ENCODE measurements at places on chromosomes 6 and 20.

GRCh38 chr6:89928604-89929003 lies 34.3 kb downstream of the GJA10 start:
- no peak for DNase-seq

GRCh38 chr20:50868509-50869495 lies 62.4 kb downstream of the ADNP start:
- no peak for DNase-seq

DNA sequence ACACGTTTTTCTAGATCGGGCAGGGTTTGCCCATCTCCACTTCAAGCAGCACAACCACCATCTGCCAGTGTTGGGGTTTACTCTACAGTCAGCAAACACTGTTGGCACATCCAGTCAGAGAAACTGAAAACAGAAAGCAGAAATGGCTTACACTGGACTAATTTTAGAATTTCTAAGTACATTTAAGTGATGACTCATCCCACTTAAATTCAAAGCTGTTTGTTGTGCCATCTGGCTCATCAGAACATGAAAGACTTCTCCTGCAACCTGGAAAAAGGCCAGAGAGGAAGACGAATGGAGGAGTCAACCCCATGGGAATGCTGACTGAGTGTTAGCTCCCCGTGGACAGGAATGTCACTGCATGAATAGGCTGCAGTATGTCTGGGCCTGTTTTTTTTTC lies 21.8 kb downstream of the FAM209B start:
- DNase-seq, result no peak

GRCh38 chr20:59603176-59603575 lies 1.2 kb upstream of the PHACTR3 start:
- no peak for DNase-seq

GRCh38 chr6:169950558-169950957 lies 199.1 kb downstream of the ERMARD start:
- DNase-seq, result peak; percentile 36

DNA sequence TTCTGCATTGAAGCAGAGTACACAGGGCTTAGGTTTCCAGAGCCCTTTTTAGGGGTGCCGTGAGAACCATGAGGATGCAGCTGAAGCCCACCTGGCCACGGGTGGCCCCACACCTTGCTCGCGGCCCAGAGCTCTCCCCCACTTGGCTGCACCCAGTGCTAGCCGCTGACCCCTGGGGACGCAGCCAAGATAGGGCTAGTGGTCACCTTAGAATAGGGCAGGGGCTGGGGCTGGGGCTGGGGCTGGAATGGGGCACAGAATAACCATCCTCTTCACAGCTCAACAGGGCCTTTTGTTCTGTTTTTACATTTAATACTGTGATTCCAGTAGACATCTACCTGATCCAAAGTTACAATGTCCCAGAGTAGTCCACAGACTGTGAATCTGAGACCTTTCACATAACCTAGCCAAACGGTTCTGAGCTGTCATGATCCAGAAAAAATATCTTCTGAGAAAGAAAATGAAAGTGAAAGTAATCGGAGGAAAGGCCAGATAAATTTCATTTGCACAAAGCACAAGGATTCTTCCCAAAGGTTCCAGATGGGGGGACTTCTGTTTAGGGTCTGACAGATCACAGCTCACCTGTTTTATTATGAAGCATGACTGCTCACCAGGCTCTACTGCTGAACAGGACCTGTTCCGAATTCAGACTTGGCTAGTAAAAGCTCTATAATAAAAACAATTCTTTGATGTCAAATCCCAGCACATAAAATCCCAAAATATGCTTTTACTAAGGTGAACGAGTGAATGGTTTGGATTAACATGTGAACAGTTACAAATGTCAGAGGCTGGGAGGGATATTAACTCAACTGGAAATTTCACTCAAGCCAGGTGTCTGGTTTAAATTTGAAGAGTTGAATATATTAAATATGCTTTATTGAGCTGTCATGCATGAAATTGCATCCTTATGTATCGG lies 401.9 kb downstream of the THBS2 start:
- DNase-seq, result no peak

- no peak for DNase-seq
These were observed 1.1 kb upstream of the TREML1 start for GRCh38 chr6:41155132-41155805.

DNA sequence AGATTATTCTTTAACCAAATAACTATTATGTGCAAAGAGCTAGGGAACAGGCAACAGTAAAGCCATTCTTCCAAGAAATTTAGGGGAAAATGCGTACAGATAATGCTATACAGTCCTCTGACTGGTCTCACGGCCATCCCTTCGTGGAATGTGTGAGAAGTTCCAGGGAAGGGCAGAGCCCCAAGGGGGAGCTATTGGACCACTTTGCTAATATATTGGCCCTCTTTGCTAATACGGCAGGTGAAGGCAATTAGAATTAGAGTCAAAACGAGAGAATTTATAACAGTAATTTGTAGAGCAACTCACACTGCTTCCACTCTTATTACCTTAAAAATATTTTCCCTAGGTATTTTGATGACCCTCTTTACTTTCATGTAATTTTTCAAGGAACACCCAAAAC lies 140.4 kb downstream of the IMPG1 start:
- no peak for DNase-seq

GRCh38 chr20:58763076-58763475 lies 70.5 kb downstream of the NPEPL1 start:
- no peak for DNase-seq

- no peak for DNase-seq
These were observed 107.3 kb downstream of the MAP3K7 start for GRCh38 chr6:90479603-90479926.

GRCh38 chr6:101393251-101393828 lies at the start of gene GRIK2:
Gene GRIK2 (plus strand): TSS chr6:101393708.
- DNase-seq, result no peak

DNA sequence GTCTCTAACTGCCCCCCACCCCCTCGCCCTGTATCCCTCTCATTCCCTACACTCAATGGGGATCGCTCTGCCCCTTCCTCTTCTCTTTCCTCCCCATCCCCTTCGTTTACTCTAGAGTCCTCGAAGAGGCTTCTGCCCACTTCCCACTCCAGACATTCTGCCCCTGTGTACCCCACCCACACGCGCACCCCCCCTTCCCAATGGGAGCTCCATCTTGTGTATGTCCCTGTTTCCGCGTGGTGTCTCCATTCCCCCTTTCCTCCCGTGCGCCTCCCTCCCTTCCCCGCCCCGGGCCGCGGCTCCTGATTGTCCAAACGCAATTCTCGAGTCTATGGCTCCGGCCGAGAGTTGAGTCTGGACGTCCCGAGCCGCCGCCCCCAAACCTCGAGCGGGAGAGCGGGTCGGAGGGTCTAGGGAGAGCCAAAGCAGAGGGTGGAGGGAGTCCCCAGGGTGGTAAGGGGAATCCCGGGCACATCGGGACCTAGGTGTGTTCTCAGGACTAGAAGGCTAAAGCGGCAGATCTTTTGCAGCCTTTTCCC lies 679 bp upstream of the RING1 start:
- no peak for DNase-seq

GRCh38 chr20:38084425-38084951 lies 50.9 kb downstream of the RPRD1B start:
- no peak for DNase-seq

DNA sequence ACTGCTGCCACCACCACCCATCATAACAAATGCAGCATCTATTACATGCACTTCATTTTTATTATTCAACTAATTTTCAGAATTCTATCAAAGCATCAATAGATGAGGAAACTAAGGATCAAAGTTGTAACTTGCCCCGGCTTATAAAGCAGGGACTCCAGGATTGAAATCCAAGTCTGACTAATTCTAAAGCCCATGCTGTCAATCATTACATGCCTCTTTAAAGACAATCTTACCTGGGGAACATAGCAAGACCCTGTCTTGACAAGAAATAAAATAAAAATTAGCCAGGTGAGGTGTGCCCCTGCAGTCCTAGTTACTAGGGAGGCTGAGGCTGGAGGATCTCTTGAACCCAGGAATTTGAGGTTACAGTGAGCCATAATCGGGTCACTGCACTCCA lies 182.4 kb downstream of the ISM1 start:
- DNase-seq, result no peak

GRCh38 chr6:103140308-103141027 lies 1719.3 kb downstream of the HACE1 start:
- no peak for DNase-seq

GRCh38 chr20:9018346-9018745 lies 50.5 kb upstream of the PLCB4 start:
- DNase-seq, result no peak

- DNase-seq, result no peak
These were observed 104.8 kb downstream of the FLRT3 start for GRCh38 chr20:14232650-14233049.

GRCh38 chr20:36377348-36378326 lies 71.5 kb downstream of the DLGAP4 start:
- DNase-seq, result no peak

- DNase-seq, result no peak
These were observed 97.2 kb upstream of the TNFAIP3 start for GRCh38 chr6:137769797-137770362.

GRCh38 chr6:98593676-98594075 lies 240.7 kb upstream of the POU3F2 start:
- no peak for DNase-seq

DNA sequence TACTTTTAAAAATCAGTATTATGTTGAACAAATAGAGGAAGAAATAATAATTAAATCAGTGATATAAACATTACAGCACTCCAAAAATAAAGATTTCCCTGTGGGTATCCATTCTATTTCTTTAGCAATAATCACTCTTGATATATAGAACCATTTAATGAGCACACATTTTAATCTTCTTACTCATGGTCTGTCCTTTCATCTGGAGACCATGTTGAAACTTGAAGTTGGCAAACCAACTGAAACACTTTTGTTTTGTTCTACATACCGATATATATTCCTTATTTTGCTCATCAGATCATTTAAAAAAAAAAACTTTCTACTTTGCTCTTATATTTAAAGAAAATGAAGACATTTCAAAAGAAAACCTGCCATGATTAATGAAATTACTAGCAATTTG lies 13.4 kb downstream of the C6orf58 start:
- DNase-seq, result no peak

DNA sequence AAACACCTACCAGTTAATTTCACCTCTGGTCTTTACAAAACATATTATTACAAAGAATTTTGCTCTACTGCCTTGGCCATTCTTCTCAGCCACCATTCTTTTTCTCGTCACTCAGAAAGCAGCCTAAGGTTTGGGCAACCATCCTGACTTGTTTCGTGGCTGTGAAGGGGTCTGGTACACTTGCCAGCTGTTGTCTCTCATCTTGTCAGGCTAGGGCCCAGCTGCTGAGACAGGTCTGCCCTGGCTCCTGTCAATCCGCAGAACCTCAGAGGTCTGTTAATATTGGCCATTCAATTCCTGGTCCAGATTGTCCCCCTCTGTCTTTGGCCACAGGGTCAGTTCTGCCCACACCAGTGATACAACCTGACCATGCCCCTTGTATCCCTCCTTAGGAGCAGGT lies 197.7 kb downstream of the UBE3D start:
- no peak for DNase-seq

- no peak for DNase-seq
These were observed 99.3 kb downstream of the RPP40 start for GRCh38 chr6:4904461-4905025.

DNA sequence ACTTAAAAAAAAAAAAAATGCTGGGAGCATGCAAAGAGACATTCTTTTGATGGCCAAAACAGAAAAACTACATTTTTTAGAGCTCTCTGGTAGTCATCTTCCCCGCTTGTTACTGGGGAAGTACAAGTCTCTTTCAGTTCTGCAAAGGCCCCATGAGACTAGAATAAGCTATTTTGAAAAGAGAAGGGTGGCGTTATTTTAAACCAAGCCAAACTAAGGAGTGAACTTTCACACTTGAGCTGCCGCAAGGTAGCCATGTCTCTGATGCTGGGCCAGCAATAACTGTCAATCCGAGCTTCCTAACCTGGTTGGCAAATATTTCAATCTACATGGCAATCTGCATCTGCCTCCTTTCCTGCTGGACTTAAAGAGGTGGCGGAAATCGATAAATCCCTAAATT lies 96.7 kb downstream of the L3MBTL3 start:
- no peak for DNase-seq

- DNase-seq, result no peak
These were observed 9.7 kb upstream of the MARCKS start for GRCh38 chr6:113847447-113847846.

GRCh38 chr6:107618672-107619071 lies 128.8 kb downstream of the SOBP start:
- DNase-seq, result peak; percentile 26

GRCh38 chr6:14664112-14664601 lies 546.6 kb downstream of the CD83 start:
- DNase-seq, result peak; percentile 29

DNA sequence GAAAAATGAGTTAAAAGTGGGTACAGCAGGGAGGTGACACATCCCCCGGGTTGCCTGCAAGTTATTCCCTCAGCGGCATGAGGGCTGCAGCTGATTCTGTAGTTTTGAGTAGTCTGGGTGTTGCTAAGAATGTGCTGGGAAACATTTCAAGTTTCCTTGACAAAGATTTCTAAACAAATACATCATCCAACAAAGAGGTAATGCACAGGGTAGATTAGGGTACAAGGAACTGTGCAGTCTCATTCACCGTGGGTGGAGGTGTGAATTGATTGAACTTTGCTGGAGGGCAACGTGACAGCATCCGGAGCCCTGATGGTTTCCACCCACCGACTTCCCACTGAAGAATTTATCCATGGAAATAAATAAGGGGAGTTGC lies 21.8 kb downstream of the CASS4 start:
- no peak for DNase-seq

- no peak for DNase-seq
These were observed 630.3 kb upstream of the ARID1B start for GRCh38 chr6:156146891-156147290.

DNA sequence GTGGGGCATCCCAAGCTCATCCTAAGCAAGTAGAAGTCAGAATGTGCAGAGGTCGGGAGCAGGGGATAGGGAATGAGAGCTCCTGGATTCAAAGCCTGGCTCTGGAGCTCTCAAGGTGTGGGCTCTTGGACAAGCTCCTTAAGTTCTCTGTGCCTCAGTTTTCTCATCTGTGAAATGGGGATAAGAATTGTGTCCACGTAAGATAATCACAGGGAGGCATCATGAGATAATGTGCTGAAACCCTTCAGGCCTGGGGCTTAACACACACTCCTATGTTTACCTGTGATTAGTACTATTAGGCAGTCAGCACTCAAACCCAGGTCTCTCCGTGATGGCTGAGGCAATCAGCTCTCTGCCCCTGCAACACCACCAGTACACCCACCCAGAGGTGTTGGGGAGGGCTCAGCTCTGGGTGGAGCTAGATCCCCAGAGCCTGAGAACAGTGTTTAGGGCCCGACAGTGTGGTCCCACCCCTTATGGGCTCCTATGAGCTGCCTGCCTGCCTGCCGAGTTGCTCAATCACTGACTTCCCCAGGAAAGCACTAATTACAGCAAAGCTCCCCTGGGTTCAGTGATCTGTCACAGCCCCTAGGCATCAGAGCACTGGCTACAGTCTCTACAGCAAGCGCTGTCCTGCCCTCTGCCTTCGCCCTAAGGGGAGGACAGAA lies 6.3 kb upstream of the SIRPA start:
- no peak for DNase-seq

GRCh38 chr20:17562804-17563305 lies 7.0 kb upstream of the DSTN start:
- no peak for DNase-seq

- no peak for DNase-seq
These were observed 37.9 kb upstream of the RNF24 start for GRCh38 chr20:4053071-4053919.

All from activated T-cell treated with anti-CD3 and anti-CD28 coated beads, Interleukin-2, amount 50 U/mL, for 1 hour (primary cell).